ENCODE measurements at places on chromosomes 3 and 15. TPM values are rescaled to one million over a fixed set of nuclear protein-coding genes. Genes with fewer than 3 reads are reported as not detected.

DNA sequence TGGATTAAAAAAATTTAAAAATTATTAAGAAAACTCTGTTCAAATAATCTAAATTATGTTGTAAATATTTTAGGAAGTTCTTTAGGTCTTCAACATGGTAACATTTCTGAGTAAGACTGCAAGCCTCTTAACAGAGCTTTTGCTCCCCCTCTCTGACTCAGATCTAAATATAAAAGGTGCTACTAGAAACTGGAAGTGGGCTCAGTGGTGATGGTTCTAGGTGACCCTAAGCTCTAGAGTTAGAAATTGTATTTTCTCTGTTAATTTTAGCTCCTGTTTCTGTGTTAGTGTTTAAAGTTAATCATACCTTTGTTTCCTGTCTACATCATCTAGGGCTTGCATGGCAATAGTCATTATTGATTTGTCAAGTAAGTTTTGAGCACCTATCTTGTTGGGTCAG lies 159.9 kb upstream of the MEIS2 start:
- no peak for DNase-seq
- no peak overlapping the region for H3K27ac ChIP-seq
- no peak overlapping the region for H3K4me3 ChIP-seq
- H3K27me3 ChIP-seq, result no peaks in the 10 kb centered on the region
- H3K36me3 ChIP-seq, result no peaks in the 10 kb centered on the region

- H3K4me3 ChIP-seq, result no peak overlapping the region
- H3K36me3 ChIP-seq, result no peaks in the 10 kb centered on the region
- DNase-seq, result no peak
- no peak overlapping the region for H3K27ac ChIP-seq
Observed at GRCh38 chr15:42108806-42109205, 14.4 kb upstream of the PLA2G4D start.

DNA sequence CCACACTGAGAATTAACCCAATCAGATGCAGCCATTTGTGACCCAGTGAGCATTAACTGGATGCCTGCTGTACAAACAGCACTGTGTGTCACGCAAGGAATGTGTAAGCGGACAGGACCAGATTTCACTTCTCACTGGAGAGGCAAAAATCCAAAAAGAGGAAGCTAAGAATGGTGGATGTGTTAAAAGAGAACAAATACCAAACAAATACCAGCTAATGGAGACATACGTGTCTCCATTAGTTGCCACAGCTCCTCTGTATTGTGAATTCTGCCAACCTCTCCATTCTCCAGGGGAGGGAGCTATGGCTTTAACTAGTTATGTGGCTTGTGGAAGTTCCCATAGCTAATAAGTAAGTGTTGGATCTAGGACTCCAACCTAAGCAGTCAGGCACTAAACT lies 2.6 kb downstream of the LTF start:
- no peak overlapping the region for H3K27ac ChIP-seq
- peaks cover 35% of the 10 kb centered on the region for H3K27me3 ChIP-seq
- H3K36me3 ChIP-seq, result no peaks in the 10 kb centered on the region
- H3K4me3 ChIP-seq, result no peak overlapping the region

- H3K36me3 ChIP-seq, result no peaks in the 10 kb centered on the region
- H3K4me1 ChIP-seq, result peaks cover 12% of the 10 kb centered on the region
- H3K27me3 ChIP-seq, result peaks cover 5% of the 10 kb centered on the region
Observed at GRCh38 chr15:69074843-69075224, 60.3 kb downstream of the NOX5 start.

- peak overlapping the region; percentile 77 for H3K27ac ChIP-seq
- H3K36me3 ChIP-seq, result no peaks in the 10 kb centered on the region
- H3K27me3 ChIP-seq, result no peaks in the 10 kb centered on the region
- H3K4me1 ChIP-seq, result peaks cover 39% of the 10 kb centered on the region
- H3K4me3 ChIP-seq, result no peak overlapping the region
- peak; percentile 43 for DNase-seq
Observed at GRCh38 chr3:197431346-197431910, 124.3 kb downstream of the BDH1 start.

DNA sequence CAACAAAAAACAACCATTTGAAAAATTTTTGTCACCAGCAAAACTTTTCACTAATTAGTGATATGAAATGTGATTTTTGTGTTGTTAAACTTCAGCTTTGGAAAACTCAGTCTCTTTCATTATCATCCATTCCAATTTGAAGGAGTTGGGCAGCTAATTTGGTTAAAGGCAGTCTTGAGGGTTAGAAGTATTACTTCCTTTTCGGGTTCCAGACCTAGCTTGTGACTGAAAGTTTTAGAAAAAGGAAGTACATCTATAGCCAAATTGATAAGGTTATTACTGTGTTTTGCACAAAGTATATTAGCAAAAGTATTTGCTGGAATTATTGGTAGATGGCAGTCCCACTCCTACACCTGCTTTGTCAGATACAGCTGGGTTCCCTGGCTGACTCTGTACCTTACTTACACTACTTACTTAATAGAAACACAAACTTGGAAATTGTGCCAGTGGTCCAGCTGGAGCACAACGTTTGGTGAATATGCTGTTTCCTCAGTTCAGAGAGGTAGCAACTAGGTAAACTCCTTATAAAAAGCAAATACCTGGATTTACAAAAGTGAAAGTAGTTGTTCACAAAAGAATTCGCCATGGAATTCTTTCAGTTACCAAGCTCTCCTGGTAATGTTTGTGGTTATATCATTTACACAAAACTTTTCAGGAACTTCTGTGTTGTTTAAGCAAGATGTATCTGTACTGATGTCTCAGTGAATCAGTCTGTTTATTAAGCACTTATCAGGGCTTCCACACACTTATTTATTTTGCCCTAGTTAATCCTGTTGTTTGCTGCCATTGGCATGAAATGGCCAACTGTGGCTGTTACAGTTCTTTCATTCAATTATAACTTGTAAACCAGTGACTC lies 31.6 kb downstream of the TIPARP start:
- no peak for DNase-seq
- no peaks in the 10 kb centered on the region for H3K4me1 ChIP-seq
- peaks cover 57% of the 10 kb centered on the region for H3K36me3 ChIP-seq
- no peak overlapping the region for H3K4me3 ChIP-seq
- no peaks in the 10 kb centered on the region for H3K27me3 ChIP-seq
- no peak overlapping the region for H3K27ac ChIP-seq

Gene DCBLD2
- 243 TPM for total RNA-seq

Gene NBEAL2
- total RNA-seq, result 14.8 TPM

Gene ADCY5
- total RNA-seq, result 1.2 TPM

Data from astrocyte (in vitro differentiated cells and primary cell).